ENCODE measurements at places on chromosomes 12 and 14.

DNA sequence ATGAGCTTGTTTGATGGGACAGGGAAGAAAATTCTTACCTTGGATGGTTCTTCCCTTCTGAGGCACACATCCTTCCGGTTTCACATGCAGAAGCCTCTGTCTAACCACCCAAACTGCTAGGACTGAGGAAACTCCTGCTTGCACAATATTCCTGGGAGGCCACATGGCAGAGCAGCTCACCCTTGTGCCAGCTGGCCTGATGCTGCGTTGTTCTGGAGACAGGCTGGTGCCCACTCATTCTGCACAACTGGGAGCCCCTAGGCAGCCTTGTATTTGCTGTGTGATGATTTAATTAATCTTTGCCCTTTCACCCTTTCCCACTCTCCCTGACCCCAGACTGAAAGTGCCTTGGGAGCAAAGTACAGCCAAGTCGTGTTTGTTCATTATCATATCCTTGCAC lies 130.8 kb downstream of the RTN1 start:
- peak; percentile 29 for DNase-seq

DNA sequence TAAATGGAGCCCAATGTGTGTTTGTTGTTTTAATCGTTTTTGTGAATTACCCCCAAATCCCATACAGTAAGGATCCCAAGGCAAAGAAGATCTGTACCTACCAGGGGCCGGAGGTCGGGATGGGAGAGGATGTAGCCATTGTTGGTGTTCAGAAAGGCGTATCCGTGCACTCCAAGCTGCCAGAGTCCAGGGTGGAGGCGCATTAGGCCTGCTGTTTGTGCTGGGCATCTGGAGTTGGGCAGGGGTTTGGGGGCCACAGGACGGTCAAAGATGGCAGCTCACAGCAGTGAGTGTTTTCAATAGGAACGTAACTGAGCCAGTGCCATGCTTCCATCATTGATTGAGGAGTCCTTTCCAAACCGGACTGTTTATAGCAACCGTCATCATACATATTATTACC lies 40.2 kb downstream of the CACNA2D4 start:
- DNase-seq: no peak

GRCh38 chr12:47814539-47815170 lies 5.0 kb downstream of the HDAC7 start:
- no peak for DNase-seq

- peak; percentile 45 for DNase-seq
Measured at GRCh38 chr12:14954269-14954668, 7.1 kb downstream of the ARHGDIB start.

GRCh38 chr12:20220339-20220738 lies 148.0 kb upstream of the PDE3A start:
- DNase-seq: peak; percentile 69

DNA sequence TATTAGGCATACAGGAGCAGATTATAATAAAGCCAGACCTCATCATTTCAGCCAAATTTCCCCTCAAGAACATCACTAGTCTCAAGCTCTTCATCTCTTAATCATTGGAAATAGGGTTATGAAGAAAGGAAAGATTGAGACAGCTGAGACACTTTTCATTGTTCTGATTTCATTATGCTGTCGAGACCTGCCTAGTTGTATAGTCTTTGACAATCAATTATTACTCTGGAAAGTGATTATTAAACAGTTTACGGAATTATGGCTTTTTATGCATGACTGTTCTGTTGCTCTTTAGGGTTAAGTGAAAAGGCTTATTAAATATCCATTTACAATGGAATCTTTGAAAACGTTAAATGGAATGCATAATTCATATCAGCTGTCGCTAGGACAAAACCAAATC lies 48.3 kb downstream of the TTC6 start:
- no peak for DNase-seq

DNA sequence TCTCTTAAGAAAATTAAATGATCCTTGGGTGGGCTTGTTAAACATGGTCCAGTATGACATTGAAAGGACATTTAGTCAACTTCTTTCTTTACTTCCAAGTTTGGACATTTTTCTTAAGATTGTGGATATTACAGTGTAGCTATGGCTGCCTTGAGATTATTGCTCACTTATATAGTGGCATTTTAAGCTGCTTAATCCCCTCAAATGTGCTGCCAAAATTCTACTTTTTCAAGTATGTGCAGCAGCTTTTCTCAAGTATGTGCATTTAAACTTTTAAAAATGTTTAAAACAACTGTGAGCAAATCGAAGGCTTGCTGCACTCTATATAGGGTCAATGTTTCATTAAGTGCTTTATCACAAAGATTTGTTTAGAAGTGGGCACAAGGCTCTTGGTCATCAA lies 7.4 kb downstream of the TXNRD1 start:
- peak; percentile 32 for DNase-seq

Measured in amniotic epithelial cell (primary cell).